Activated CD8-positive, alpha-beta T cell treated with anti-CD3 and anti-CD28 coated beads, Interleukin-2, amount 10 ng/mL, durations not matched to agents 7 days and 5 days (primary cell): ENCODE measurements at places on chromosomes 6 and 20. TPM values are rescaled to one million over a fixed set of nuclear protein-coding genes. Genes with fewer than 3 reads are reported as not detected.

NKAPL gene
- not detected for total RNA-seq

AK9 gene
- total RNA-seq, result 3.1 TPM

PEX7 gene
- total RNA-seq, result 3.3 TPM

ATP6V1G2 gene
- total RNA-seq, result 2.5 TPM

TNF gene
- 53.4 TPM for total RNA-seq

TMEM170B gene
- total RNA-seq, result 0.89 TPM

SCRT2 gene
- total RNA-seq, result not detected

ULBP1 gene
- 0.65 TPM for total RNA-seq

DNA sequence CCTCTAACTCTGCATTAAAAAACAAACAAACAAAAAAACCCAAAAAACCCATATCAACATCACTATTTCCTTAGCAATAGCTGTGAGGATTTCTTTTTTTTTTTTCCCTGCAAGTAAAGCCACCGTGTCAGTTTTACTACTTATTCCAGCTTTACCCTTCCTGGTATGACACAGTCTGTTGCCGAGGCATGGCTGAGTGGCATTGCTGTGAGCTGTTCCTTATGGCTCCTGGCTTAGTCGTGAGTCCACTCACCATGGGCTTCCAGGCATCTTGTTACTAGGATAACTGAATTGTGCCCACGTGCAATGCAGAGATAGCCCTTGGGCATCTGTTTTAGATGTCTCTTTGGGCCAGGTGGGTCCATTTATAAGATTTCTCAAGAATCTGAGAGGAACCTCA, 84.8 kb downstream of the LRRC1 start:
- no peaks in the 10 kb centered on the region for H3K4me1 ChIP-seq
- H3K36me3 ChIP-seq, result peaks cover 2% of the 10 kb centered on the region
- H3K27ac ChIP-seq, result no peak overlapping the region

- no peak overlapping the region for H3K4me3 ChIP-seq
- no peaks in the 10 kb centered on the region for H3K36me3 ChIP-seq
- H3K4me1 ChIP-seq, result no peaks in the 10 kb centered on the region
- DNase-seq, result no peak
Observed at GRCh38 chr6:36641543-36641942, 37.0 kb upstream of the CDKN1A start.

- no peaks in the 10 kb centered on the region for H3K36me3 ChIP-seq
- no peak overlapping the region for H3K27ac ChIP-seq
- peaks cover 19% of the 10 kb centered on the region for H3K4me1 ChIP-seq
- H3K4me3 ChIP-seq, result no peak overlapping the region
- no peak for DNase-seq
Observed at GRCh38 chr6:135318738-135319469, 137.8 kb downstream of the MYB start.

DNA sequence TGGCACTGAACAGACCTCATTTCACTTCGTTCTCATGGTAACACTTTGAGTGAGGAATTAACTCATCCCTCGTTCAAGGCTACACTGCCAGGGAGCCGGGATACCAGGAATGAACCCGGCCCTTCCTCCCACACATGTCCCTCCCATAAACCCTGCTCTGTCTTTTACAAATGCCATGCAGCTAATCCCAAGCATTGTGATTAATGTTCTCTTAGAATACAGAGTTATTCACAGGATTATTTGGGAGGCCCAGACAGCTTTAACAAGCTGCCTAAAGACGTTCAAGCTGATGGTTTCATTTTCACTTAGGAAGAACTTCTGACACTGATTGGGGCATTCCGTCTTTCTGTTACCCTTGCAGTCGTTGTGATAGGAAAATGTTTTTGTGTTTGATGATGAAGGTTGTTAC, 42.5 kb upstream of the CD83 start:
- no peaks in the 10 kb centered on the region for H3K27me3 ChIP-seq
- DNase-seq, result peak; percentile 29
- H3K27ac ChIP-seq, result peak overlapping the region; percentile 87
- H3K4me1 ChIP-seq, result peaks cover 29% of the 10 kb centered on the region
- no peaks in the 10 kb centered on the region for H3K36me3 ChIP-seq

DNA sequence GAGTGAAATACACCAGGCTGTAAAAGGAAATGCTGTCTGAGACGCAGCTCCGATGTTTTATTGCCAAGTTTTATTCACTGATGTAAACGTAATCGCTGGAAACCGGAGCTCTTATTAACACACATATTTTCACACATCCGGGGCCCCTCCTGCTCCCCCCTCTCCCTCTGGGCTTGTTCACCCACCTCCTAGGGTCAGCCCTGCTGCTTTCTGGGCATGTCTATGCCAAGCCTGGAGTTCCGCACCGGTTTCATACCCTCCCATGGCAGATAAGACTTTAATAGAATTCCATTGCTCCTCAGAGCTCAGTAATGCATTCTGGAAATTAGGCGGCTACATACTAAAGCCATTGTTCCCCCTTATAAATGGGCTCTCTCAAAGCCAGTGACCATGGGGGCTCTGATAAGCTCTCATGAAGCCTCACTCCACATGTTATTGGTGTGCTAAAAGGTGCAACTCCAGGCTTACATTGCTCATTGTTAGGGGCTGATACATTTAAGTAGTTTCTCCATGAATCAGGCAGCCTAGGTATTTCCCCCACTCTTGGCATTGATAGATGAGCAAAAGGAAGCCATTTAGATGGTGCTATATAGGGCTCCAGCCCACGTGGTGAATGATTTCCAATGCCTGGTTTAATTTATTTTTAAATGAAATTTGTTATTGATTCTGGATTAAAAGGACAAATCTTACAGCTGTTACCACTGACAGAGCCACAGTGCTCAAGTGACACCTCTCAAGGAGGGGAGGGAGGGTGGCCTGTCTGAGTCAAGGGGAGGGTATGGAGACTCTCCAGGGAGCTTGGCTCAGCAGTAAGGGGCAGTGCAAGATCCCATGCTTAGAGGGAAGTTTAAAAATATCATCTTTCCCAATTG, 4.5 kb upstream of the VSTM2L start:
- H3K4me1 ChIP-seq, result peaks cover 2% of the 10 kb centered on the region
- H3K27me3 ChIP-seq, result peaks cover 29% of the 10 kb centered on the region
- no peaks in the 10 kb centered on the region for H3K36me3 ChIP-seq
- DNase-seq, result no peak
- no peak overlapping the region for H3K4me3 ChIP-seq
- H3K27ac ChIP-seq, result no peak overlapping the region

DNA sequence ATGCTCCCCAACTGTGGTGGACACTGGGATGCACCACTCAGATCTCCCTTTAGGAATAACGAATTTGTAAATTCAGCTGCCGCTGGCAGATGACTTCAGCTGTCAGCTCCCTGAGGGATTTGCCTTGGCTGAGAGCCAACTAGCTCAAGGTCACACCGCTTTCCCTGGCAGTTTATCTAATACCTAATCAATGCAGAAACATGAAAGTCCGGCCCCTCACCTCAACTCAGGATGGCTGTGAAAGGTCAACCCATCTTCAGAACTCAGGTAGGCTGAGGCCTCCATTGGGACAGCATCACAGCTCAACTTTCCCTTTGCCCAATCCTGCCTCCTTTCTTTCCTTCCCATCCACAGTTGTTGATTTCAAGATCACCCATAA, 22.8 kb upstream of the SCGN start:
- no peaks in the 10 kb centered on the region for H3K36me3 ChIP-seq
- no peaks in the 10 kb centered on the region for H3K4me1 ChIP-seq
- H3K27ac ChIP-seq, result no peak overlapping the region
- no peak overlapping the region for H3K4me3 ChIP-seq

- peaks cover 42% of the 10 kb centered on the region for H3K4me1 ChIP-seq
- peaks cover 54% of the 10 kb centered on the region for H3K36me3 ChIP-seq
- H3K27ac ChIP-seq, result no peak overlapping the region
- H3K4me3 ChIP-seq, result no peak overlapping the region
- no peak for DNase-seq
- no peaks in the 10 kb centered on the region for H3K27me3 ChIP-seq
Observed at GRCh38 chr6:87682310-87682709, 19.7 kb downstream of the AKIRIN2 start.

- H3K36me3 ChIP-seq, result no peaks in the 10 kb centered on the region
- H3K27me3 ChIP-seq, result peaks cover 28% of the 10 kb centered on the region
- DNase-seq, result no peak
- H3K4me1 ChIP-seq, result no peaks in the 10 kb centered on the region
- no peak overlapping the region for H3K27ac ChIP-seq
Observed at GRCh38 chr6:131838051-131838450, 30.2 kb downstream of the ENPP1 start.

DNA sequence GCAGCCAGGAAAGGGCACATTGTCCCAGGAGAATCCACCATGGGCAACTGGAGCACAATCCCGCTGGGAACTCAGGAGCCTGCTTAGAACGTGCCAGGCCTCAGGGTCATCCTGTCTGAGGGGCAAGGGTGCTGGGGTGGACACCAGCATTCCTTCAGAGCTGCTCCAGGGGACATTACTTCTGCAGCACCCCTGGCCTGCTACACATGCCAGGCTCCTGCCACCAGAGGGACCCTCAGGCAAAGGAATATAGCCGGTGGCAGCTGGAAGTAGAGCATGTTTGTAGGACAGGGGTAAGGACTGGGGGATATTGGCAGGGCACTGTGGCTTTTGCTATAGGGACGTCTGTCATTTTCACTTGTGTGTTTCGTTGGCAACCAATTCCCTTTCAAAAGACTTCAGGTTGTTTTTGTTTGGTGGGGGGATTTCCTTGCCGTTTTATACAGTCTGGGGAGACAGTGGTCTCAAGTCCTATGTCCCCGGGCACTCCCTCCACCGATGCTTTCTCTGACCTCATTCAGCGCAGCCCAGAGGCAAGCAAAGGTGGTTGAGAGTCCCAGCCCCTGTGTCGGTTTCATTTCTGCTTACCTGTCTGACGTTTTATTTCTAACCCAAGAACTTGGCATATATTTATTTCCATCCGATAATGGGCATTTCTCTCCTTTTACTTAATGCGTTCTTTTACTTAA, 130.8 kb downstream of the JPH2 start:
- H3K4me3 ChIP-seq, result no peak overlapping the region
- H3K4me1 ChIP-seq, result peaks cover 14% of the 10 kb centered on the region
- no peak overlapping the region for H3K27ac ChIP-seq
- H3K27me3 ChIP-seq, result peaks cover 17% of the 10 kb centered on the region
- DNase-seq, result peak; percentile 67

- peaks cover 13% of the 10 kb centered on the region for H3K4me1 ChIP-seq
- H3K27me3 ChIP-seq, result peaks cover 6% of the 10 kb centered on the region
- no peak overlapping the region for H3K27ac ChIP-seq
- no peaks in the 10 kb centered on the region for H3K36me3 ChIP-seq
Observed at GRCh38 chr6:150672800-150673199, 73.1 kb downstream of the PLEKHG1 start.

DNA sequence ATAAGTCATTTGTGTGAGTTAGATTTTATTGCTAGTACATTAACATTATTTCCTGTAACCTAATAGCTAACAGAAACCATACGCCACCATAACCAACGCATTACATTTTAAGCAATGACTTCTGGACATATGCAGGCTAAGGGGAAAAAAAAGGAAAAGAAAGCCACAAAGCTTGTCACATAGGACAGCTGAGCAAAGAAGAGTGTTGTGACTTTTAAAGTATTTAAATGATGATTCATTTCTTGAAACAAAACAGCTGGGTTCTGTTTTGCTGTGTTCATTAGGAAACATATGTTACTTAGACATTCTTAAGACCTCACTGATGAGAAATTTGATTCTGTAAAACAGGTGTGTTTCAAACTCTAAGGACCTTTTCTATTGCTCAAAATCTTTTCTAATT, 171.4 kb downstream of the COL9A1 start:
- no peak overlapping the region for H3K27ac ChIP-seq
- DNase-seq, result no peak
- no peaks in the 10 kb centered on the region for H3K36me3 ChIP-seq

- H3K27ac ChIP-seq, result no peak overlapping the region
- no peaks in the 10 kb centered on the region for H3K4me1 ChIP-seq
- no peaks in the 10 kb centered on the region for H3K27me3 ChIP-seq
- H3K4me3 ChIP-seq, result no peak overlapping the region
- DNase-seq, result no peak
Observed at GRCh38 chr20:52785679-52786078, 186.5 kb upstream of the TSHZ2 start.

- H3K4me1 ChIP-seq, result peaks cover 26% of the 10 kb centered on the region
- no peaks in the 10 kb centered on the region for H3K36me3 ChIP-seq
- peak overlapping the region; percentile 94 for H3K4me3 ChIP-seq
- peaks cover 39% of the 10 kb centered on the region for H3K27me3 ChIP-seq
- H3K27ac ChIP-seq, result peak overlapping the region; percentile 84
- DNase-seq, result peak; percentile 41
Observed at GRCh38 chr6:128519132-128519930, 1.1 kb downstream of the PTPRK start.

DNA sequence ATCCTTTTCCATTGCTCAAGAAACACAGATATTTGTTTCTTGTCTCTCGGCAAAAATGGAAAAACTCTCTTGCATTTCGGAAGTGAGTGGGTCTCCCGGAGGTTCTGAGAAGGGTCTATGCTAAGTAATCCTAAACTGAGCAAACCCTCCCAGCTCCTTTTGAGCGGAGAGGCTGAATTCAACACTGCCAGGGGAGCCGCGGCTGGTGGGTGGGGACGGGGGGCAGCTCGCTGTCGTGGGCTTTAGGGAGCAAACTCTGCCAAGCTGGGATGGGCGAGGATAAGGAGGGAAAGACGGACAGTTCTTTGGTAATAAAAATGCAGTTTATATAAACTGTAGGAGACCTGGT, 211.4 kb downstream of the FOXC1 start:
- no peaks in the 10 kb centered on the region for H3K4me1 ChIP-seq
- DNase-seq, result no peak
- H3K4me3 ChIP-seq, result no peak overlapping the region
- H3K27me3 ChIP-seq, result no peaks in the 10 kb centered on the region

GRCh38 chr20:44180814-44181213, 6.2 kb downstream of the JPH2 start:
- no peak overlapping the region for H3K27ac ChIP-seq
- H3K4me3 ChIP-seq, result no peak overlapping the region
- H3K27me3 ChIP-seq, result peaks cover 23% of the 10 kb centered on the region
- H3K36me3 ChIP-seq, result no peaks in the 10 kb centered on the region
- no peaks in the 10 kb centered on the region for H3K4me1 ChIP-seq
- no peak for DNase-seq

GRCh38 chr20:60420676-60421229, 462.5 kb downstream of the CDH26 start:
- no peak overlapping the region for H3K4me3 ChIP-seq
- no peak for DNase-seq
- H3K4me1 ChIP-seq, result no peaks in the 10 kb centered on the region

GRCh38 chr6:111487661-111488060, 4.6 kb upstream of the REV3L start:
- H3K27me3 ChIP-seq, result no peaks in the 10 kb centered on the region
- no peak for DNase-seq

GRCh38 chr6:144932621-144933020, 647.5 kb downstream of the UTRN start:
- no peaks in the 10 kb centered on the region for H3K4me1 ChIP-seq
- H3K36me3 ChIP-seq, result no peaks in the 10 kb centered on the region
- H3K27me3 ChIP-seq, result peaks cover 7% of the 10 kb centered on the region
- DNase-seq, result no peak
- H3K27ac ChIP-seq, result no peak overlapping the region

GRCh38 chr6:37819802-37820717, 533 bp downstream of the ZFAND3 start:
- peak overlapping the region; percentile 98 for H3K4me3 ChIP-seq
- peaks cover 46% of the 10 kb centered on the region for H3K4me1 ChIP-seq
- peak overlapping the region; percentile 99 for H3K27ac ChIP-seq
- peaks cover 8% of the 10 kb centered on the region for H3K27me3 ChIP-seq
- DNase-seq, result peak; percentile 35
